GM12891 (cell line): ENCODE measurements at places on chromosomes 16 and 17.

DNA sequence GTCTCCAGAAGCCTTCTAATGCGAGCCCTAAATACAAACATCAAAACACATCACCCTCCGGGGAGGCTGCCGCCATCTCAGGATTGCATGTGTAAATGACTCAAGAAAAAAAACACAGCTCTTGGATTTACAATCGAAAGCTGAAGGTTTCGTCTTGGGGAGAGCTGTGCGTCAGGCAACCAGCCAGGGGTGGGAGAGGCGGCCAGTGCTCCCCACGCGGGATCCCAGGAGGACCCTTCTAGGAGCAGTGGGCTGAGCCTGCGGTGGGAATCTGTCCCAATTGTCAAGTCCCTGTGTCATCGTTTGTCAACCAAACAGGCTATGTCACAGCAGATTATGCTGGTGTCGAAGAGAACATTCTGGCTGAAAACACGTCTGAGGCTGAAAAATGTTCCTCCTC is 209.7 kb downstream of the ABCC12 start:
- no peak for DNase-seq

GRCh38 chr16:87687126-87687910 is 78.5 kb downstream of the KLHDC4 start:
- no peak for DNase-seq

GRCh38 chr16:330741-331140 is 21.8 kb downstream of the AXIN1 start:
- DNase-seq, result no peak

GRCh38 chr17:58040386-58040785 is 33.3 kb upstream of the SRSF1 start:
- DNase-seq, result no peak

DNA sequence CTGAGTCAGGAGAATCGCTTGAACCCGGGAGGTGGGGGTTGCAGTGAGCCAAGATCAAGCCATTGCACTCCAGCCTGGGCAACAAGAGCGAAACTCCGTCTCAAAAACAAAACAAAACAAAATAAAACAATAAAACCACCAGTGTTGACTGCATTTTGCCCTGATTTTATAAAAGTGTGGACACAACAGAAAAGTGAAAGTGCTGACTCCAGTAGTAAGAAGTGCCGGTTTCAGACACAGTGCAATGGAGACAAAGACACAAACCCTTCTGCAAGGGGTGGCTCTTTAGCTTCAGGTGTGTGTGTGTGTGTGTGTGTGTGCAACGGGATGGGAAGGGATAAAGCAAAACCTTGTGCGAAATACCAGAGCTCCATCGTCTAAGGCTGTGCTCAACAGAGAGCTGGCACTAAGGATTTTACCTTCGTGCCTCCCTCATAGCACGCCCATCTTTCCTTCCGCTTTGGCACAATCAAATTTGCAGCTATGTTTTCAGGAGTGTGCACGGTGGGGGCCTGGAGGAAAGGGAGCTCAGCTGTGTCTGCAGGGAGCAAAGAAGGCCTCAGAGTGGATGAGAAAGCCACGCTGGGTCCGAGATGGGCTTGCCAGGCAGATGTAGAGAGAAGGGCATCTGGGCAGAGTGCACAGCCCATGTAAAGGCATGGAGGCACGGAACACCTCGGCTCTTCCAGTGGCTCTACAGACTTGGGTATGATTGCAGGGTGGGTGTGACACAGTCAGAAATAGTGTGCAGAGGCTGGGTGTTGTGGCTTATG is 15.5 kb downstream of the MXRA7 start:
- DNase-seq, result no peak

DNA sequence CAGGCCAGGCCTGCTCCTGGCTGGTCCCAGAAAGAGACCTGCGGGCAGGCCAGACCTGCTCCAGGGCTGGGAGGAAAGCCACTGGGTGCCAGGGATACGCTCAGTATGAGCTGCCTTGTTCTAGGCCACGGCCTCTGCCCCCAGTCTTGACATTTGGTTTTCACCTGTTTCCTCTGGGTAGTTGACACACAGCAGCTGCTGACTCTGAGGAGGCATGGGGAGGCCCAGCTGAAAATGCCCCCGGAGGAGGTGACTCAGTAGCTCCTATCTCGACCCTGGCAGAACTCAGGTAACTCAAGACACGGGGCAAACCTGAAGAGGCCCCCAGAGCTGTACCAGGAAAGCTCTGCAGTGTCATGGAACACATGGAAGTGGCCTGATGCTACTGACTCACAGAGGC is 13.9 kb upstream of the ADGRG1 start:
- DNase-seq, result no peak
